ENCODE measurements at places on chromosomes 16 and 17. TPM values are rescaled to one million over a fixed set of nuclear protein-coding genes. Genes with fewer than 3 reads are reported as not detected.

The CMIP gene
- 46.6 TPM for total RNA-seq

- H3K27ac ChIP-seq, result peak overlapping the region; percentile 39
- no peak overlapping the region for H3K4me3 ChIP-seq
- DNase-seq, result no peak
- H3K36me3 ChIP-seq, result peaks cover 22% of the 10 kb centered on the region
- H3K4me1 ChIP-seq, result peaks cover 47% of the 10 kb centered on the region
- H3K27me3 ChIP-seq, result no peaks in the 10 kb centered on the region
Observed at GRCh38 chr16:75342308-75342811, 90.9 kb upstream of the BCAR1 start.

DNA sequence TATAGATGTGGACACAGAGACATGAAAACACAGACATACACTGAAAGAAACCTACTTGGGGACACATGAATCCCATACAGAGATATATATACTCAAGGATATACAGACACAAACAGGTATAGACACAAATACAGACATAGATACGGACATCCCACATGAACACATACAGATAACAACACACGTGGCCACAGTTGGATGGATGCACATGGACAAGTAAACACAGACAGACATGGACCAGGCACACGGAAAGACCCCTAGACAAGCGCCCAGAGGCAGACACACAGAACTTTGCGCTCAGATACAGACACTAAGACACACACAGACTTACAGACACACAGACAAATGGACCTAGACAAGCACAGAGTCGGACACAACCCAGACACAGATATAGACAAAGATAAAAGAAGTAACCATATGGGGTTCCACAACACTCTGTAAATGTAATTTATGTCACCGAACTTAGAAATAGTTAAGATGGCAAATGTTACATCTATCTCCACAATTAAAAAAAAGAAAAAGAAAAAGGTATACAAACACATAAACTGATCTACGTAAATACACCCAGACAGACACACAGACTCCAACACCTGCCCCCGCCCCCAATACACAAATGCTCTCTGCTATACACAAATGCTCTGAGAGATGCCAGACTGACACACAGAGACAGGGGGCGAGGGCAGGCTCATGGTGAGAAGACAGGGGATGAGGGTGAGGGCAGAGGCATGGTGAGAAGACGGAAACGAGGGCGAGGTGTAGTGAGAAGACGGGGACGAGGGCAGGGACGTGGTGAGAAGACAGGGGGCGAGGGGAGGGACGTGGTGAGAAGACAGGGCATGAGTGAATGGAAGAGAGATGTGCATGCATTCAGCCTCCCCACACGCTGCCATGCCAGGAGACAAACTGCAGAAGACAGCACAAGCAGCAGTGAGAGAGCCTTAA, 118.3 kb downstream of the SMG6 start:
- no peak for DNase-seq
- no peaks in the 10 kb centered on the region for H3K27me3 ChIP-seq
- no peak overlapping the region for H3K27ac ChIP-seq
- H3K36me3 ChIP-seq, result peaks cover 53% of the 10 kb centered on the region
- no peak overlapping the region for H3K4me3 ChIP-seq
- H3K4me1 ChIP-seq, result peaks cover 32% of the 10 kb centered on the region

- H3K27ac ChIP-seq, result no peak overlapping the region
- no peak for DNase-seq
- H3K36me3 ChIP-seq, result no peaks in the 10 kb centered on the region
- H3K4me1 ChIP-seq, result peaks cover 8% of the 10 kb centered on the region
Observed at GRCh38 chr16:88883117-88883895, 16.8 kb upstream of the PABPN1L start.

The CDK3 gene
- total RNA-seq, result 14.1 TPM

GRCh38 chr17:28443901-28444638, 29.4 kb upstream of the SLC13A2 start:
- H3K4me3 ChIP-seq, result no peak overlapping the region
- no peak for DNase-seq
- H3K27ac ChIP-seq, result no peak overlapping the region
- H3K27me3 ChIP-seq, result peaks cover 12% of the 10 kb centered on the region
- H3K4me1 ChIP-seq, result no peaks in the 10 kb centered on the region
- H3K36me3 ChIP-seq, result no peaks in the 10 kb centered on the region

- no peak overlapping the region for H3K27ac ChIP-seq
- H3K4me3 ChIP-seq, result no peak overlapping the region
- no peak for DNase-seq
- peaks cover 42% of the 10 kb centered on the region for H3K4me1 ChIP-seq
- peaks cover 18% of the 10 kb centered on the region for H3K27me3 ChIP-seq
- peaks cover 4% of the 10 kb centered on the region for H3K36me3 ChIP-seq
Observed at GRCh38 chr17:13508896-13509295, 92.8 kb downstream of the HS3ST3A1 start.

DNA sequence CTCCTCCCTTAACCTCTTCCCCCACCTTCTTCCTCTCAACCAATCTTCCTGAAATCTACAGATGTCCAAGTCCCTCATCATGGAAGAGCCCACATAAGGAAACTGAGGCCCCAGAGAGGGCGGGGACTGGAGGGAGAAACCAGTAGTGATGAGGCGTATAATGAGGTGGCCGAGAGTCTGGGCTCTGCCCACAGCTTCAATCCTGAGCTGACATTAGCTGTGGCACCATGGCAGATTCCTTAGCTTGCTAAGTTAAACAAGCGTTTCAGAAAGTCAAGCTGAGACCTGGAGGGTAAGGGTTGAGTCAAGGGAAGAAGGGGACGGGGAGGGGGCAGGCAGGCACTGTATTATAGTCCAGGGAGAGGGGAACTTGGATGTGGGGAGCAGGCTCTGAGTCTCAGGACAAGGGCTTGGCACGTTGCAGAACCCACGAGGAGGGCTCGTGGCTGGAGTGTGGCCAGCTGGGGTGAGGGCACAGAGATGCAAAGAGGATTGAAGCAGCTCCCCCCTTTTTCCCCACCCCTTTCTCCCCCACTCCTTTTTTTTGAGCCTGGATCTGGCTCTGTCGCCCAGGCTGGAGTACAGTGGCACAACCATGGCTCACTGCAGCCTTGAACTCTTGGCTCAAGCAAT, 13.3 kb downstream of the ARHGAP23 start:
- peak overlapping the region; percentile 36 for H3K27ac ChIP-seq
- H3K36me3 ChIP-seq, result peaks cover 4% of the 10 kb centered on the region
- peaks cover 32% of the 10 kb centered on the region for H3K4me1 ChIP-seq
- H3K27me3 ChIP-seq, result no peaks in the 10 kb centered on the region

The PRR35 gene
- 0.12 TPM for total RNA-seq

Measured in type B pancreatic cell (in vitro differentiated cells).